ENCODE measurements at places on chromosomes 1 and 21.

GRCh38 chr1:71015745-71016144 lies 31.9 kb downstream of the PTGER3 start:
- no peak for DNase-seq

- no peak for DNase-seq
These were observed 54.8 kb downstream of the NPHP4 start for GRCh38 chr1:5937373-5937857.

DNA sequence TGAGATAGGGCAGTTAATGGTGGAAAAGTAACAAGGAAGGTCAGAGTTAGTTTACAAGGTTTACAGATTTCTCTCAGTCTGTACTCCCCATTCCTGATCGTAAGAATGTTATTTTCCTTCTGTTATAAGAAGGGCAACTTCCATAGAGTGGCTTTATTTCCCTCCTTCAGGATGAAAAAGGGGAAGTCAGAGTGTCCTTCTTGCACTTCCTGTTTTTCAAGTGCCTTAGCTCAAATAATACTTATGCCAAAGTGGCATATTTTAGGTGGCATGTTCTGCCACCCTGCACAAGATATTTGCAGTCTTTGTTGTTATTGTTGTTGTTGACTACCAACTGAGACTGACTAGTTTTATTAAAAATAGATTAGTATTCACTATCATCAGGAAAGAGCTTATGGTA lies 730.7 kb upstream of the ADGRL4 start:
- DNase-seq: no peak

GRCh38 chr1:248906753-248907661 lies 972 bp downstream of the PGBD2 start:
- peak; percentile 36 for DNase-seq

GRCh38 chr1:192959657-192960186 lies 99.4 kb downstream of the UCHL5 start:
- no peak for DNase-seq

GRCh38 chr1:177065430-177065829 lies 99.1 kb downstream of the ASTN1 start:
- DNase-seq: no peak

- DNase-seq: peak; percentile 25
These were observed 32.3 kb downstream of the CD58 start for GRCh38 chr1:116538544-116538943.

GRCh38 chr1:232139444-232139843 lies 490.5 kb downstream of the SIPA1L2 start:
- DNase-seq: no peak

DNA sequence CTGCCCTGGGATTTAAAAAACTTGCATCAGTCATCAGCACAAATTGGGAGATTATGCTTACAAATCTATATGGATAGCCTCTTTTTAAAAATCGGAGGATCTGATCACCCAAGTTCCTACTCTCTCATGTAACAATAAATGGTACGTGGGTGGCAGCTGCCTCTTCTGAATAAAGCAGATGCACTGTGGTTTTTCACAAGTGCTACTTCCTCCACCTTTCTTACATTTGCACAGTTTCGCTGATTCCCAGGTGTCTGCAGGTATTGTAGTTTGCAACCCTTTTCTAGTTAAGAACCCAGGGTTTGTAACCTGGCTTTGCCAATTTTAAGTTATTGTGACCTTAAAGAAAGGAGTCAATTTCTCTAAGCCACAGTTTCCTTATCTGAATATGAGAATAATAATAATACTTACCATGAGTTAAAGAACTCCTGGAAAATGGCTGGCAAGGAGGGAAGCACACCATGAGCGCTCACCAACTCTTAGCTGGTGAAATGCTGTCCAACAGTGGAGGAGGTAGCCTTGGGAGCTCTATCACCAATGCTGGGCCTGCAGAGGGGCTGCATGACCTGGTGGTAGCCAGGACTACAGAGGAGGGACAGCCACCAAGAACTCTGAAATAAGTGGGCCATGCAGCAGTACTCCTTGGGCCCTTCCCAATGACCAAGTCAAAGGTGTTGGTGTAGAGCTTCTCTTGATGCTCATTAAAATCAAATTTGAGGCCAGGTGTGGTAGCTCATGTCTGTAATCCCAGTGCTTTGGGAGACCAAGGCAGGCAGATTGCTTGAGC lies 30.2 kb upstream of the KCNA2 start:
- no peak for DNase-seq

GRCh38 chr1:202576816-202577215 lies 133.4 kb downstream of the SYT2 start:
- DNase-seq: peak; percentile 69

DNA sequence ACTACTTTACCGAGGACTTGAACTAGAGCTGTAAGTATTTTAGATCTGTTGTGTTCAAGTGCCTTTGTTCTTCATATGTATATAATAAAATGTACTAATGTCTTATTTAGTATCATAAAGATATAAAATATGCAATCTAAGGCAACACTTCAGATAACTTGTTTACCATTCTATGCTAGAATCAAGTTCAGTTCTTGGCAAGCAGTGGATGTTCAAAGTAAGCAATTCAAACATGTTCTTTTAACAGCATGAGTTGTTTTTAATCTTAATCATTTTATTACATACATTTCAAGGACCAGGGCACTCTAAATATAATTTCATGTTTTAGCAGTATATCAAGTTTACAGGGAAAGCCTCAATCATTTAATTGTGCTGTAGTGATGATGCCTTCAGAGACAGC lies 47.0 kb downstream of the ZC3H11B start:
- DNase-seq: no peak

GRCh38 chr1:184583849-184584248 lies 170.8 kb downstream of the EDEM3 start:
- no peak for DNase-seq

DNA sequence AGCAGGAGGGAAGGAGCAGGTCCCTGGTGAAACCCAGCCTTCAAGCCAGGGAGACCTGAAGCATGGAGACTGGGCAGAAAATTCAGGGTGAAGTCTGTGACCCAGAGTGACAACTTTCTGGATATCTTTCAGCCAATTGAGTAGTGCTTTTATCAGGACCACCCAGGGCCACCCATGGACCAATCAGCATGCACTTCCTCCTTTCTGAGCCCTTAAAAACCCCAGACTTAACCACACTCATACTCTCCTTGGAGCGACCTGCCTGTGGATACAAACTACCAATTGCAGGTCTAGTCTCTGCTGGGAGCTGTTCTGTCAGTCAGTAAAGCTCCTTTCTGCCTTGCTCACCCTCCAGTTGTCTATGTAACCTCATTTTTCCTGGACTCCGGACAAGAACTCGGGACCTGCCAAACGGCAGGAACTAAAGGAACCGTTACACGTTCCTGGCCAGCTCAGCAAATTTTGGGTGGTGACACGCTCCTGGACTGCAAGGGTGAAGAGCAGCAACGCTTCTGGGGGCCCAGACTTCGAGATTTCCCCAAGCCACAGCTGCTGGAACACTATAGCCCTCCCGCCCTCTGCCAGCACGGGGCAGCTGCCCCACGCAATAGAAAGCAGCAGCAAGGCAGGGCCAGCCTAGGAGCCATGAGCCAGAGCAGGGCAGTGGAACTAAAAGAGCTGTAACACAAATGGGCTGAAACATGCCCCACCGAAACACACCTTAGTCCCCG lies 1183.4 kb downstream of the AMY1C start:
- no peak for DNase-seq

DNA sequence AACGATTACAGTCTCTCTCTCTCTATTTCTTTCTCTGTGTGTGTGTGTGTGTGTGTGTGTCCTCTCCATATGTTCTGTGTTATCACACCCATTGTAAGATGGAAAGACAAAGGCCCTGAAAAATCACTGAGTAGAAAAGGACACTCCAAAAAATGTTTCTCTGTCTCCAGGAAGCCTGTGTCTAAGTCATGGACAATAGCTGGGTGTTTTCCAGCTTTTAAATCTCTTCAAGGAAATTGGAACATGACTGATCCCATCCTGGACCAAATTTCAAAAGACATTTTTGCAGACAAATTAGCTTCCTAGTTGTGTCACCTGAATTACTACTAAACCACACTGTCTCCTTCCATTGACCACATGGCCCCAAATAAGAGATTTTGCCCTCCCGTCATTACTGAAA lies 31.0 kb upstream of the LMX1A start:
- no peak for DNase-seq

DNA sequence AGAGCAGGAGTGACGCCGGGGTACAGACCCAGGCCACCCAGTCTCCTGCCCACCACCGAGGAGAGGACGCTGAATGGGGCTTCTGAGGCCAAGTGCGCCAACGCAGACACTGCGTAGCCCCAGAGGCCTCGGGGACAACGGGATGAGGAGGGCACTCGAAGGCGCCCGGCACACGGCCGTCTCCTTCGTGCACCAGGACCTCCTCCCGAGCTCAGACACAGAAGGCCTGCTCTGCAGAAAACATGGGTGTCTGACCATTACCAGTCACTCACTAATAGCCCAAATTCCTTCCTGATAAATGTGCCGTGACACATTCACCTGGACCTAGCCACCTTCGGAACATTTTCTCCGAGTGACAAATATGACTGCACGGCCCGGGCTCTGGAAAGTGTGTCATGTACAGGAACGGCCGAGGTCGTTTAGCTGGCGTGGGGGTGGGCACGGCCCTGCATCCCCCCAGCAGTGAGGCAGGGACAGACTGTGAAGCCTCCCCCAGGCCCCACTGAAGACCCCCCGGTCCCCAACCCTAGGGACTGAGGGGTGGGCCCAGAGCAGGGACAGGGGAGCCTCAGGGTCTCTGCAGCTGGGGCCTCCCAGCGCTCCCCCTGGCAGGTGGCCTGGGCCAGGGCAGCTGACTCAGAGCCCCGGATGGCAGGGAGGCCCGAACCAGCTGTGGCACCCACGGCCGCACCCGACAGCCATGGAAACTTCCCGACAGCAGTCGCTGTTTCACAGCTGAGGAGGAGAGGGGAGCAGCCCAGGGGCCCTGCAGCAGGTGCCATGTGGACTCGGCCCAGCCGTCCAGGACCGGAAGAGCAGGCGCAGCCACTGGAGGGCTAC lies 16.7 kb upstream of the COL6A2 start:
- DNase-seq: no peak

DNA sequence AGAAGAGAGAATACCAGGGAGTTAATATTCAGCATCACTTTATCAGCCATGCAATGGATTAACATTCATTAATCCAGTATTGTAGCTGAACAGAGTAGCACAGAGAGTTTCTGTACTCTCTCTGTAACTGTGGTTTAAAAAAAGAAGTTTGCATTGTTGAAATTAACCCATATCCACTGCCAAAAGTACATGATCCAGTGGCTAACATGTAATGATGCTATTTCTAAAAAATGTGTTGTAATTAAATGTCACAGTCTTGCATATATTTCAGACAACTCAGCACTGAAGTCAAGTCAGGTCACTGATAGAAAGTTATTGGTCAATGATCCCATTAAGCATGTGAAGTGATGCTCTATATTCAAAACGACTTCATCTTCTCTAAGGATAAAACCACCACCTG lies 141.3 kb downstream of the NRIP1 start:
- DNase-seq: no peak

DNA sequence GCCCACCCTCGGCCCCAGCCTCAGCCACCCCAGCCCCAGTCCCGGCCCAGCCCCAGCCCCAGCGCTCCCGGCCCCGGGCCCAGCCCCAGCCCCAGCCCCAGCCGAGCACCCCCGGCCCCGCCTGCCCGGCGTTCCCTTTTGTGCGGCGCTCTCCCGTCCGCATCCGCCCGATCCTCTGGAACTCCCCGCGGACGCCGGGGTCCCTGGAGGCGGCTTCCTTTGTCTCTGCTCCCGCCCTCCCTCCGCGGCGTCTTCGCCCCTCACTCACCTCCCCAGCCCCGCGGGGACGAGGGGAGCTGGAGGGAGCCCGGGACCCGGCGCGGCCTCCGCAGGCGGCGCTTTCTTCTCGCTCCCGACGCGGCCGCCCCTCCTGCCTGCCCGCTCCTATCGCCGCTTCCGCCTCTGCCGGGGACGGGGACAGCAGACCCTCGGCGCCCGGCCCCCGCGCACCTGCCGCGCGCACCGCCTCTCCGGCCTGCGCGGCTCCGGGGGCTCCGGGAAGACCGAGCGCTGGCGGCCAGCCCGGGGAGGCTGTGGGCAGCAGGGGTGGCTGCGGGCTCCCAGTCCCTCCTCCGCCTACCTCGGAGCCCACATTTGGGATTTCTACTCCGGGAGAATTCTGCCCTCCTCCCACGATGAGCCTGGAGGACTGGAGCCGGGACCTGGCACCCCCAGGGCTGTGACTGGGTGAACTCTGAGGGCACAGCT lies 14.0 kb downstream of the AGRN start:
- no peak for DNase-seq

DNA sequence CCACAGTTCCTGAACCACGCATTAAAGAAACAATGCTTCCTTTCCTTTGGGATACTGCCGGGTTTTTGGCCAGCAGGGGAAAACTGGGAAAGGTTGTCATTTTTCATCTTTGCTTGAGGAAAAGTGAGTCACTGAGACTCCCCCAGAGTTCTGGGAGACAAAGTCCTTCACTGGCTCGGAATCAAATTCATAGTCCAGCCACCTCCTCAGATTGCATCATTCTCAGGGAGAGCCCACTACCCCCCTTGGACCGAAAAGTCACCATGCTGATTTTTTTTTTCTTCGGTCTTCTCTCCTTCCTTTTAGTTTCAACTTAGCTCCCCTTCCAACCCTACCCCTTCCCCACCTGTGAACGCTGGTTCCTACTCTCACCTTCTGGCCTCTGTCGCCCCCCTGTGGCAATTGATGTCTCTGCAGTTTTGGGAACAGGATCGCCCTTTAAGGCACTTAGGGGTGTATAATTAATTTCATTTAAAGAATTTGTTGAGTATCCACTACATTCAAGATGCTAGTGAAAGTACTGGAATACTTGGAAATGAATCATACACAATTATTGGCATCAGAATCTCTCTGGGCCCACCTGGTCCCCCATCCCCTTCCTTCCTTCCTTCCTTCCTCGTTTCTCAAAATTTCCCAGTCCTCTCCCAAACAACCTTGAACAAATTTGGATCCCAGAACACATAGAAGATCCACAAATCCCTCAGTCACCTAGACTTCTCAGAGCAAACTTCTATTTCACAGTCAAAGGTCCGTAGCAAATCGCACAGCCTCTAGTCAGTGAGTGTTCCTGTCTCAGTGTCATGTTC lies 6.9 kb downstream of the ACKR1 start:
- no peak for DNase-seq

GRCh38 chr1:93437976-93438605 lies 9.8 kb upstream of the FNBP1L start:
- no peak for DNase-seq

GRCh38 chr1:108041360-108042142 lies 76.6 kb upstream of the VAV3 start:
- DNase-seq: no peak

GRCh38 chr1:76198452-76198851 lies 123.9 kb downstream of the ST6GALNAC3 start:
- DNase-seq: peak; percentile 5

DNA sequence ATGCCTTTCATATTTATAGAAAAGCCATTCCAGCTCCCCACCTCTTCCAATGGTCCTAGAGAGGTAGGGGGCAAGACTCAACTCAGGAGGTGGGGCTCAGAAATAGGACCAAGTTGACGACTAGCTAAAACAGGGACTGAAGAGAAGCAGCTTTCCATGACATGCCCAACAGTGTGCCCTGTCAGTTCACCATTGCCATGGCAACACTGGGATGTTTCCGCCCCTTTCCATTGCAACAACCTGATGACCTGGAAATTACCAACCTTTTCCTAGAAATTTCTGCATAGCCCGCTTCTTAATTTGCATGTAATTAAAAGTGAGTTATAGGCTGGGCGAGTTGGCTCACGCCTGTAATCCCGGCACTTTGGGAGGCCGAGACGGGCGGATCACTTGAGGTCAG lies 22.4 kb upstream of the INTS3 start:
- DNase-seq: no peak

GRCh38 chr1:236518322-236518721 lies 5.5 kb upstream of the LGALS8 start:
- no peak for DNase-seq

Data from brain microvascular endothelial cell (primary cell).